NCI-H1417 treated with DMSO at 0.1 percent for 48 hours (cell line): ENCODE measurements at places on chromosomes 4 and X.
A peak's percentile ranks its signal among the peaks of the same experiment; 100 is the strongest.

- no peak for DNase-seq
Observed at GRCh38 chrX:119605464-119606279, 552 bp downstream of the NKRF start.

GRCh38 chrX:153935326-153935851 lies 552 bp upstream of the NAA10 start:
- no peak for DNase-seq

DNA sequence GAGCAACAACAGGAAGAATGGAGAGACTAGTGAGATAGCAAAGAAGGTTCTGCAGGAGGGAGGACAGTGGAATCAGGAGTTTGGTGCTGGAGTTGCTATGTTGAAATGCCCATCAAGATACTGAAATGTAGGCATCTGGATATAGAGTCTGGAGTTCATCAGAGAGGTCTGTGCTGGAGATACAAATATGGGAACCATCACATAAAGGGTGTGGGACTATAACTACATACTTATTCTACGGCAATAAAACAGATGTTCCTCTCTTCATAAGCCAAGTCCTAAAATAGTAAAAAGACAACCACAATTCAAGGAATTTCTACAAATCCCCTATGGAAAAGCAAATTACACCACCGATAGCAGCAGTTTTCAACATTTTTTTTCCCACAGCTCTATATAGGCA lies 1.6 kb downstream of the MED14 start:
- no peak for DNase-seq

DNA sequence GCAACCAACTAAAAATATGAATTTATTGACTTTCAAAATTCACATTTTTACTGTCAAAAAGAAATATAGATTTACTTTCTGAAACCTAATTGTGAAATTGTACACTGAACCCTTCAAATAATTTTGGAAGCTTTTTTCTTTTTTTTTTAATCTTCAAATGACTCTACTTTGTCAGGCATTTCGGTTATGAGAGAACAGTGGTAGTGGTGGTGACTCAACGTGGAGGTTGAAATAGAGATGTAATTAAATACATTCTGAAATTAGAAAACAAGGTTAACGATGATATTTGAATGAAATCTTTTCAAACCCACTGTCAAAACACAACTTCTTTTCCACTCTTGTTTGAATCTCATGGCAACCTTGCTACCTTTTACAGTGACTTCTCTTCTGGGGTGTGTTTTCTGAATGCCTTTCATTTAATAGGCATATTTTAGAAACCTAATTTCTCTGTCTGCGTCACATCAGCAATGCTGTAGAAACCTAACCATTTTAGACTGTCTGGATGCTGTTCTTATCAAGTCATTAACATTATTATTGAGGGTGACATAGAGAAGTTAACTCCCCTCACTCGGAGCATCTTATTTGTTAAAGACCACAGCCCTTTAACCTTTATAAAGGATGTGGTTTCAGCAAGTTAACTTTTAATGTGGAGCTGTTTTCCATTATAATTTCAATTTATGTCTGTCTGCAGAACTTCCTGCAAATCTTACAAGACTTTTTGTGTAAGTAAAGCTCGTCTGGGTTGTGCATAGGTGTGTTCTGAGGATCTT lies 136.8 kb downstream of the PCDH7 start:
- no peak for DNase-seq

DNA sequence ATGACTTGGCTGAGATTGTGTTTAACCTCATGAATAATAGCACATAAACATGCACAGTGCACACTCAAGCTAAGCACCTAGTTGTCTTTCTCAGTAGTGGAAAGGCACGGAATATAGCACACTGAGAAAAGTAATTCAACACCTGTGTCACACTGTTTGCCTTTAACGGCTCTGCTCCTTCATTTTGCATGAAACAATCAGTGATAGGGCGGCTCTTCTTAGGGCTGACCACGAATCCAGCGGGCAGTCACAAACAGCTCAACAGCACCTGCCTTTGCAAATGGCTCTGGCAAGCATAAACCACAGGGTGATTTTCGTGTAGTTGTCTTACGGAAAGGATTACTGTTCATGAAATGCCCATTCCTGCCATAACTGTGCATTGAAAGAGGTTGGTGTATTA lies 954.0 kb upstream of the TENM3 start:
- DNase-seq = peak; percentile 58

DNA sequence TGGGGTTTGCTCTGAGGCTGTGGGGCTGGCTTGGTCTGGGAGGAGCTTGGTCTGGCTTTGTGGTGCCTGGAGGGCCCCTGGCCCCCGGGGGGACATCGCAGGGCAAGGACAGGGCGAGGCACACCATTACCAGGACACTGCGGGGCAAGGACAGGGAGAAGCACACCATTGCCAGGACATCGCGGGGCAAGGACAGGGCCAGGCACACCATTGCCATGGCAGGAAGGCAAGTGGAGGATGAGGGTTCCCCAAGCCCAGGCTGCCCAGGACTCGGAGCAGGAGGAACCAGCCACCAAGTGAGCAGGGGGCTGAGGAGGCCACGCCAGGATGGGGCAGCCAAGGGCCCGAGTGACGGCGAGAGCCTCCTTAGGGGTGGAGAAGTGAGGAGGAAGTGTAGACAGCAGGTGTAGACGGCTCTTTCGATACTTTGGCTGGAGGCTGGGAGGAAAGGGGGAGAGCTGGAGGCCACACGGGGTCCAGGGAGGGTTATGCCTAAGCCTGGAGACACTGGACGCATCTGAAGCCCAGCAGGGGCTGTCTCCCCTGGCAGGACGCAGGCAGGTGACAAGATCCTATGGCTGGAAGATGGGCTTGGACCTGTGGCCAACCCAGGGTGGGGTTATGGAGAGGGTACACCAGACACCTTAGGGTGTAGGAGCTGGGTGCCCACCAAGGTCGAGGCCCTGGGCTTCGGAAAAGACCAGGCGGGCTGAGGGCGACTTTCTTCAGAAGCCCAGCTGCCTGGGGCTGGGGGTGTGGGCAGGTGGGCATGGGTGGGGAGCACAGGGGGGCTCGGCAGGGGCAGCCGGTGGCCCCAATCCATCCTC lies 7.3 kb downstream of the NKX1-1 start:
- no peak for DNase-seq

GRCh38 chr4:139886798-139887197 lies 221.2 kb downstream of the MGST2 start:
- no peak for DNase-seq

DNA sequence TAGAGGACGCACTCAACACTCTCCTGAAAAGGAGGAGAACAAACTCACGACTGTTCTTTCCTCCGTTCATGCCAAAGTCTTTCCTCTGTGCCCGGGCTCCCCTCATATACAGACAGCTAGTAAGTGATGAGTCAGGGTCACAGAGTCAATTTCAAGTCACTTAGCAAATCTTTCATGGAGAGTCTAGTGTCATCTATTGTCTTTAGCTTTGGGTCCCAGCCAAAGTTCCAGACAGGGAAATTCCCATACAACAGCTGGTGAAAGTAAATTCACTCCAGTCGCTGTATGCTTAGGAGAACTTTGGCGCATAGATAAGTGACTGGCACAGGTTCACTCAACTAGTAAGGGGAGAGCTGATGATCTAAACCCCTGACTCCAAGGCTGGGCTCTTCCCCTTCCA lies 226.5 kb downstream of the MID1 start:
- no peak for DNase-seq
